Fibroblast of skin of abdomen (primary cell): ENCODE measurements at places on chromosomes 12 and 14.
A peak's percentile ranks its signal among the peaks of the same experiment; 100 is the strongest.

DNA sequence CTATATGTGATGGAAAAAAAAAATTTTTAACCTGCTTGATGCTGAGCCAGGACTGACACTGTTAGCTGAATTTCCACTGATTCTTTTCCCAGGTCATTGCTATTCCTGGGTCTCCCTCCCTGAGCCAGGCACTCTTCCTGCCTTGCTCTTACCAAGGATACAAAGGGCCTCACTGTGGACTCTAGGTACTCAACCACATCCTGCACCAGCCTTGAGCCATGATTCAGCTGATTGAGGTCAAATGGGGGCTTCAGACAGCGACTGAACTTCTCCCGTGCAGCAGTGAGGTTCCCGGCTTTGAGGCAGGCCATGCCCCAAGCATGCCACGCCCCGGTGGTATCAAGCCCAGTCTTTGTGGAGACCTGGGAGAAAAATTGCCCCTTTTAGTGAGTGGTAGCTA is 54.3 kb downstream of the ZFYVE26 start:
- no peak for DNase-seq

- no peak for DNase-seq
Observed at GRCh38 chr14:105908481-105908911, 382.1 kb downstream of the TMEM121 start.

DNA sequence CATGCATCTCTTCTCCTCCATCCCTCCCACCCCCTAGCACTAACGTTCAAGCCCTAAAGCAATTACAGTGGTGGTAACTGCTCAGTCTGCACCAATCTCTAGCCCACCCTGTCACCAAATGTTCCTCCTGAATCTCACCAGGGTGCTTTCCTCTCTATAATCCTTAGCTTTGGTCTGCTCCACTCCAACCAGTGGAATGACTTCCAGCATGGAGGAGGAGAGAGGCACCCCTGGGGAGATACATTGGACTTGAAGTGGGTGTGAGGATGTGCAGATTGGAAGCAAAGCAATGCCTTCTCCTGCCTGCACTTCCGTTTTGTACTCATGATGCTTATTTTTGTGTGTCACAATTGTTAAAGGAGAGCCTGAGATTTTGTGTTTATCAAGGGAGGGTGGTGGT is 24.1 kb upstream of the RPS6KA5 start:
- DNase-seq, result no peak

- DNase-seq, result no peak
Observed at GRCh38 chr14:74558655-74559054, 53.4 kb downstream of the LTBP2 start.

- DNase-seq, result no peak
Observed at GRCh38 chr12:90151491-90152015, 442.9 kb upstream of the ATP2B1 start.

GRCh38 chr12:104505095-104505818 is 48.5 kb downstream of the CHST11 start:
- DNase-seq, result no peak

GRCh38 chr14:23125011-23125410 is 6.0 kb upstream of the CEBPE start:
- no peak for DNase-seq

- DNase-seq, result no peak
Observed at GRCh38 chr12:11209113-11209512, 22.4 kb upstream of the TAS2R42 start.

DNA sequence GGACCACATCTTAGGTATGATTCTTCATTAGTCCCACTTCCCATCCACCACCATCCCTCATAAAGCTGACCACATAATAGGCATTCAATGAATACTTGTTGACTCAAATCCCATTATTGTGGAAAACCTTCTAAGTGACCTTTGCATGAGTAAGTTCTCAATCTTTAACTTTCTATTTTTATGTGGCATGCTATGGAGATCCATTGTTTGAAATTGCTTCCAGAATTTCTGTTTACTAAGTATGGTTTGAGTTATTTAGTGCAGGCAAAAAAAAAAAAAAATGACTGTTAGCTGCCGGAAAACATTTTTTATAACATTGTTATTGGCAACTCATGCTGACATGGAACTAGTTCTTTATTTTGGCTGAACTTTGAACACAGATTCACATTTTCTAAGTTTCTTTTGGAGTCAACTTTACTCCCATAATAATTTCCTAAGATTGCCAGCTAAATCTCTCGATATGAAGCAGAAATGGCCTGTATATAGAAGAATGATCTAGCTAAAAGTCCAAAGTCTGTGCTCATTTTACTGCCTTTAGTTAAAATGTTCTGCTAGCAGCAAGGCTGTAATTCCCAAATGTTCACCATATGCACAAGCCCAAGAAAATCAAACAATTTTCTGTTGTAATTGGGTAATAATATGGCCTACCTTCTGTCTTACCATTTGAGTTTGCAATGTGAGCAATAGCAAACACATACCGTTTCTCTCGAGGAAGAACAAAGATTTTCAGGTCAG is 77.9 kb downstream of the PTGER2 start:
- peak; percentile 85 for DNase-seq

- DNase-seq, result no peak
Observed at GRCh38 chr14:64246688-64247087, 47.5 kb downstream of the ESR2 start.

- no peak for DNase-seq
Observed at GRCh38 chr12:10847744-10848143, 1.5 kb downstream of the PRR4 start.

- DNase-seq, result no peak
Observed at GRCh38 chr12:88381466-88381865, 198.8 kb downstream of the KITLG start.

GRCh38 chr12:12365931-12366431 is 9.1 kb downstream of the BORCS5 start:
- no peak for DNase-seq

- DNase-seq, result no peak
Observed at GRCh38 chr12:52216807-52217206, 16.2 kb upstream of the KRT7 start.

DNA sequence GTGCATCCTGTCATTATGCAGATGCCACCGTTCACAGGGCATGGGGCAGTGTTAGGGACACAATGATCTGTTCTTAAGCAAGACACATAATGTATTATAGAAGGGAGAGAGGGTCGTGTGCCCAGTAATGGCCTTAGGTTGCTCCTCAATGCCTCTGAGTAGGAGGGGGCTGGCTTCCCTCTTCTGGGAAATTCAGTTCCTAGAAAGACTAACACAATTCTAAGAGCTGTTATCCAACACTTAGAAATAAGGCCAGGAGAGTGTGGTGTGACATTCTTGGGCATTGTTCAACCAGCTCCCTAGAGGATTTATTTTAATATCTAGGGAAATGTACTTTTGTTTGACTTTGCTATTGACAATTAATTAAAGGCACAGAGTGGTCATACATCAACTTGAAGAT is 118.5 kb downstream of the ADCK1 start:
- DNase-seq, result no peak

GRCh38 chr12:22083167-22083566 is 37.1 kb downstream of the CMAS start:
- peak; percentile 25 for DNase-seq

DNA sequence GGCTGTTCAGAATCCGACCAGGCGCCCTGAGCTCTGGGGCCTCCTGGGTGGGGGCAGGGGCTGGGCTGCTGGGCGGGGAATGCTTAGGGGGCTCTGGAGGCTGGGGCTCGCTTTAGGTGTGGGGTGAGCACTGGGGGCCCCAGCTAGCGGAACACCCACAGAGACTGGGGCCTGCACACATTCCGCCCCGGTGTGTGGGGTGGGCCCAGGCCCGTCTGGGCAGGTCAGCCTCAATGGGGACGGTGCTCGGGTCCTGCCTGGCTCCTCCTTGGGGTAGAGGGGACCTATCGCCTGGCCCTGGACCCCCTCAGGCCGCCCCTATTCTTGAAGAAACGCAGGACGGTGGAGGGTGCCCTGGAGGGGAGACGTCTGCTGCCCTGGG is 364.8 kb downstream of the TMEM121 start:
- no peak for DNase-seq

DNA sequence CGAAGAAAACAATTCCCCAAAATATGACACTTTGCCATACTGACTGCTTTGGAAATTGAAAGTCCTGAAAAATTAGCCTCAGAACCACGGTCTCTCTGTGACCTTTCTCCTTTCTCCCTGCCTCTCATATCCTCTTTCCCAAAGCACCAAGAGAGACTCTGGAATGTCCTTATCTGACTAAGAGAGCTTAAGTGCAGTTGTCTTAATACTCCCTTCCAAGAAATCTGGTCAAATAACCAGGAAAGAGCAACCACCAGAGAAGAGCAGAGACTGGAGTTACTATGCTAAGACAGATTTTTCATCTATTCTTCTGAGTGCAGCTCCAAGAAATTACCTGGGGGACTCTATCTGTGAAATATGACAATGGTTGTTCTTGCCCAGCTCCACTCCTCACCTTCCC is 10.5 kb upstream of the BTG1 start:
- DNase-seq, result no peak

DNA sequence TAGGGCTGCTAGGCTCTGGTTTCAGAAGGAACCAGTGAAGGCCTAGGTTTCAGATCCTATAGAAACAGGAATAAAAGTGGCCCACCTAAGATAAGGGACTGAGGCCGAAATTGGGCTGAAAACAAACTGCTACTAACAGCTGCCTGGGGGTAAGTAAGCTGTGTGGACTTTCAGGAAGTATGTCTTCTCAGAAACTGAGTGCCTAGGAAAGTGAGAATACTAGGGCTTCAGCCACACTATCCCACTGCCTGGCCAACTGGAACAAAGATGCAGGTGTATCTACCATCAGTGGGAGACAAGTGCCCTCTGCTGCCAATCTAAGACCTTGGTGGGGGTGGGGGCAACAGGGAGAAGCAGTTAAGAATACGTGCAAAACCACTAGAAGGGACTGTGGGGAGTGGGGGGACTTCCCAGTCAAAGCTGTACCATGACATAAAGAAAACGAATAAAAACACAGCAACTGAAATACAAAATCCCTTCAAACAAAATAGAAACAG is 82.5 kb downstream of the MED13L start:
- DNase-seq, result no peak

- peak; percentile 8 for DNase-seq
Observed at GRCh38 chr14:33993246-33993645, 42.4 kb upstream of the EGLN3 start.

- peak; percentile 90 for DNase-seq
Observed at GRCh38 chr12:46370792-46371717, 1.5 kb downstream of the SLC38A2 start.

DNA sequence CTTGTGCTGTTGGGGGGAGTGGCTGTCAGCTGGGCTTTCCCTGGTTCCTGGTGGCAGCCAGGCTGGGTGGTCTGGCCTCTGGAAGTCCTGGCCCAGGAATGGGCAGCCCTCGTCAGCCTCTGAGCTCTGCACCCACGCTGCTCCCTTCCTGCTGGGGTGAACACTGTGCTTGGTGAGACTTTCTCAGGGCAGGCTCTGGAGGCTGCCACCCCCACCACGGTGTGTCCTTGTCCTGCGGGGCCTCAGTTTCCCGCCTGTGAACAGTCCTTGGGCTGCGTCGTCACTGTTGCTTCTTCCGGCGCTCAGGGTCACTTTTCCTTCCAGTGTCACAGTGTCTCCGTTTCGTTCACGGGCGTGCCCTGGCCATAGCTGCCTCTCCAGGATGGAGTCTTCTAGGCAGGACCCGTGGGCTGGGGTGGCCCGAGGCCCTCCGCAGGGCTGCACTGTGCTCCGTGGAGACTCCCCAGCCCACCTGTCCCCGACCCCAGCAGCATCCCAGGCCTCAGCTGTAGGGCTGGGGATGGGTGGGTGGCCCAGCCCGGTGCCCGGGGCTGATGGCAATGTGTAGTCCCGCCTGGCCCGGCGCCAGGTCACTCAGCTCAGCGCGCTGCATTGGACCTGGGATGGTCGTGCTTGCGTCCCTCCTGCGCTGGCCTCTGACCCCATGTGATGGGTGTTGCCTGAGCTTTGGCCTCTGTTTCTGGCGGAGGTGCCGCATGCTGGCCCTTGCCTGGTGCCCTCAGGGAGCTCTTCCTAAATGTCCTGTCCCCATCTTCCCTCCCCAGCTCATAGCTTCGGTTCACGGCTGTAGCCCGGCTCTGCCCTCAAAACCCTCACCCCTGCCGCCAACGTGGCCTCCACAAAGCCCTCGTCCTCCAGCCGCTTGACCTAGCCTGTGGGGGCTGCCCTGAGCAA is 6.8 kb downstream of the KIF26A start:
- DNase-seq, result no peak

- DNase-seq, result no peak
Observed at GRCh38 chr14:104882325-104882973, 17.4 kb downstream of the CEP170B start.

DNA sequence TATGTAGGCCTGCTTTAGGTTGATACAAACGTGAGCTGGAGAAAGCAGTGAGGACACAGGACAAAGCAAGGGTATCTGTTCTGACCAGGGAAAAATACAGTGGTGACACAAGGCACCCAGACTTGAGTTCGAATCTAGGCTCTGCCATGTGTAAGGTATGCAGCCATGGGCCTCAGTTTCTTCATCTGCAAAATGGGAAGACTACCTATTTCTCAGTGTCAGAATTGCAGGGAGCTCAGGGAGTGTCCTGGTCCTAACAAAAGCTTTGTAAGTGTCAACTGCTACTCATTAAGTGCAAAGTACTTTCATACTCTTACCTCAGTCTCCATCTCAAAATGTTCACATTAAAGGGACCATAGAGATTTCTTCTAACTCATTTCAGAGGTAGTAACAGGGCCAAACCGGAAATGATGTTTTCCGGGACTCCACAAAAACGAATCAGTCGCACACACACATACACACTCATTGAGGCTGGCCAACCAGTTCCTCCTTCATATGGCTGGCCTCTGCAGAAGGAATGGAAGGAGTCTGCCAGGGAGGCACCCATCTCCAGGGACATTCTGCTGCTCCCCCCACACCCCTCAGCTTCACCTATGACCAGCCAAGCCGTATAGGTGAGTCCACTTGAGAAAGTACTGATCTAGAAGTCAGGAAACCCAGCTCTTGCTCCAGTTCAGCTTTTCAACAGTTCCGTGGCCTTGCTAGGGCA is 7.8 kb downstream of the CTDSP2 start:
- no peak for DNase-seq

GRCh38 chr14:90288651-90289355 is 32.5 kb downstream of the PSMC1 start:
- DNase-seq, result no peak

DNA sequence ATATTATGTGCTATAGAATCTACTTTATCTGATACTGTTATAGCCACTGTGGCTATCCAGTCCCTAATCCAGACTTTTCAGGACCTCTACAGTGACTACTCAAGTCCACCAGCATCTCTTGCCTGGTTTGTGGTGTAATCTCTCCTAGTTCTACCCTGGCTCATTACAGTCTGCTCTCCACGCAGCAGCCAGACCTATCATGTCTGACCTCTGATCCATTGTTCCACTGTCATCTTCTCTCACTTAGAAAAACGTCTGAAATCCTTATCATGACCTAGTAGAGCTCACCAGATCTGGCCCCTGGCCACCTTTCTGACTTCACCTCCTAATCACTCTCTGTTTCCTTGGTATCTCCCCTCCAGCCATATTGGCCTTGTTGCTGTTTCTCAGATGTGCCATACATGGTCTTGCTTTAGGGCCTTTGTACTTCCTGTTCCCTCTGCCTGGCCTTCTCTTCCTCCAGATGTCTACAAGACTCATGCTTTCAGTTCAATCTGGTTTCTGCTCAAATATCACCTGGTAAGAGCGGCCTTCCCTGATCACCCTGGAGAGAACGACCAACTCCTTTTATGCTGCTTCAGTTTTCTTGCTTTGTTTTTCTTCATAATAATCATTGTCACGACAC is 475.5 kb downstream of the AACS start:
- DNase-seq, result no peak

- no peak for DNase-seq
Observed at GRCh38 chr14:101727611-101728366, 33.7 kb upstream of the PPP2R5C start.
